Activated CD4-positive, CD25-positive, alpha-beta regulatory T cell (primary cell): ENCODE measurements at places on chromosomes 16 and 17.
A peak's percentile ranks its signal among the peaks of the same experiment; 100 is the strongest.

DNA sequence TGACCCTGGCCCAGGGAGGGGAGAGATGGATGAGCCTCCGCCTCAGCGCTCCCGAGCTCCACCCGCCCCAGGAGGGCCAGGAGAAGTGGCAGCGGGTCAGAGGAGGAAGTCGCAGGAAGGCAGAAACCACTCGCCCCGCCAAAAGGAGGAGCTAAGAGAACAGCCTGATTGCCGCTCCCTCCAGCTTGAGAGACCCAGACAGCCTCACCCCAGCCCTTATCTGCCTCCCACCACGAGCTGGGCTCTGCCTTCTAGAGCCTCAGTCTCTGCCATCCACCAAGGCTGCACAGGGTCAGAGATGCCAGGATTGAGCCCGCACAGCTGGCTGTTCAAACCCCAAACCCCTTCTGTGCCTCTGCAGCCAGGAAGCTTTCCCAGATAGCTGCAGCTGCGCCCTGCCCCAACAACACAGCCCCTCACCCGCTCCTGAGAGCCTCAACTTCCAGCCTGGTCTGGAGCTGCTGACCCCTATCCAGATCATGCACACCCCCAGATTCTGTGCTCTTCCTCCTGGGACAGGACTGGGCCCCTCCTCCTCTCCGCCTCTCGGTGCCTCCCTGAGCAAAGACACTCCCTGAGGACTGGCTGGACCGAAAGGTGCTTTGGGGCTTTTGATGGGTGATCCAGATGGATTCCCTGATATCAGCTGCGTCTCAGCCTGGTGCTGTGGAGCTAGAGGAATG is 1.0 kb upstream of the ATP2A3 start:
- DNase-seq, result peak; percentile 35

GRCh38 chr17:48307814-48308411 is 122.1 kb downstream of the SKAP1 start:
- no peak for DNase-seq

DNA sequence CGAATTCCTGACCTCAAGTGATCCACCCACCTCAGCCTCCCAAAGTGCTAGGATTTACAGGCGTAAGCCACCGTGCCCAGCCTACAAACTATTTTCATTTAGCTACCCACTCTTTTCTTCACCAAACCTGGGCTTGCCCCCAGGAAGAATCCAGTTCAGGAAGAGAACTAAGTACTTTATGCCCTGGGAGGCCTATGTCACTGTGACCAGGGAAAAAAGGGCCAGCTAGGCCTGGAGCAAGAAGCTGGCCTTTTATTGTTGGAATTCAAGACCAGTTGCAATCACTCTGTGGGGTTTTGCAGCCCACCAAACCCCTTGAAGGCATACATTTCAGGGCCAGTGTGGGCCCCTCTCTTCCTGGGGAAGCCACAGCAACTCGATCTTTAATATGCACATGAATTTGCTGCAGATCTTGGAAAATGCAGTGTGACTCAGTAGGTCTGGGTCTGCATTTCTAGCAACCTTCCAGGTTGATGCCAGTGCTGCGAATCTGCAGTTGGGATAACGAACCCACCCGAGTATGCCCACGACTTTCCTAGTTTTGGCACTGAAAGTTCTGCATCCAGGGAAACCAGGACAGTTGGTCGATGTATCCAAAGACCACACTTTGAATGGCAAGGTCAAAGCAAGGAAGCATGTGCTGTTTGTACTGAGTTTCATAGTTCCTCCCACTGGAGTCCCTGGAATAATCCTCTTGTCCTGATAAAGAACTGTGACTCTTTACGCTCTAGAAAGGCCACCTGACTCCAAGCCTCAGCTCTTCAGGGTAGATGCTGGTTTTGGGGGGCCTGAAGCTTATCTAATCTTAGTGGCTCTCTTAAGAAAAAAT is 7.2 kb upstream of the MRPS23 start:
- no peak for DNase-seq

DNA sequence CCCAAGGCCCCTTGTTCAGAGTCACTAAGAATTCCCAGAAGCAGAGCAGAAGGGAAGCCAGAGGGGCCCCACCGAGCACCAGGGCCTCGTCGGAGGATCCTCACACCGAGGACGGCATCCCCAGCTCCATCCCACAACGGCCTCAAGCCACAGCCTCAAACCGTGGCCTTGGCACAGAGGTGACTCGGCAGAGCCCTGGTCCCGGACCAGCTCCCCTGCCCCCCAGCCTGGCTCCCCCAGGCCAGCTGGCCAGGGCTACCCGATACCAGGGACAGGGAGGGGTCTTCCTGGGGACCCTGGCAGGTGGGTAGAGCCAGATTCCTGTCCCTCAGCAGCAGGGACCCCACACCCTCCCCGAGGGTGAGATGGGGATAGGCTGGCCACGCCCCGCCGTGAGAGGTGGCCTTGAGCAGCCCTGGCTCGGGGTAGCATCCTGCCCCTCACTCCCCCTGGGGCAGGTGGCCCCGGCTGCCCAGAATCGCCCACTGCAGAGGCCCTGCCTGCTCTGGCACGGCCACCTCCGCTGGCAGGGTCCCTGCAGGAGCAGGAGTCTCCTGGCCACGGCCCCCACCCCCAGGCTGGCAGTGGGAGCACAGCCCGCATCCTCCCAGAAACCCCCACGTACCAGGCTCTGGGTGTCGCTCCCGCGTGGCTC is 5.6 kb upstream of the PVALEF start:
- no peak for DNase-seq

DNA sequence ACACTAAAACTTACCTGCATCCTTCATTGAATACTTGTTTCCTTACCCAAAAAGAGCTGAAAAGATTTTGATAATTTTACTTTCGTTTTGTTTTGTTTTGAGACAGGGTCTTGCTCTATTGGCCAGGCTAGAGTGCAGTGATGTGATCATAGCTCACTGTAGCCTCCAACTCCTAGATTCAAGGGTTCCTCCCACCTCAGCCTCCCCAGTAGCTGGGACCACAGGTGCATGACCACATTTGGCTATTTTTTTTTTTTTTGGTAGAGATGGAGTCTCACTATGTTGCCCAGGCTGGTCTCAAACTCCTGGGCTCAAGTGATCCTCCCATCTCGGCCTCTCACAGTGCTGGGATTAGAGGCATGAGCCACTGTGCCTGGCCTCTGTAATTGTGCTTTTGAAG is 10.0 kb upstream of the TCAP start:
- no peak for DNase-seq

GRCh38 chr17:82090549-82091263 is 7.3 kb downstream of the FASN start:
- DNase-seq, result no peak

GRCh38 chr17:58356231-58356630 is 4.2 kb upstream of the SUPT4H1 start:
- DNase-seq, result no peak

- no peak for DNase-seq
These were observed 78.8 kb upstream of the GRIN2A start for GRCh38 chr16:10261077-10261476.

- no peak for DNase-seq
These were observed 549 bp downstream of the SLC26A11 start for GRCh38 chr17:80220736-80221215.

DNA sequence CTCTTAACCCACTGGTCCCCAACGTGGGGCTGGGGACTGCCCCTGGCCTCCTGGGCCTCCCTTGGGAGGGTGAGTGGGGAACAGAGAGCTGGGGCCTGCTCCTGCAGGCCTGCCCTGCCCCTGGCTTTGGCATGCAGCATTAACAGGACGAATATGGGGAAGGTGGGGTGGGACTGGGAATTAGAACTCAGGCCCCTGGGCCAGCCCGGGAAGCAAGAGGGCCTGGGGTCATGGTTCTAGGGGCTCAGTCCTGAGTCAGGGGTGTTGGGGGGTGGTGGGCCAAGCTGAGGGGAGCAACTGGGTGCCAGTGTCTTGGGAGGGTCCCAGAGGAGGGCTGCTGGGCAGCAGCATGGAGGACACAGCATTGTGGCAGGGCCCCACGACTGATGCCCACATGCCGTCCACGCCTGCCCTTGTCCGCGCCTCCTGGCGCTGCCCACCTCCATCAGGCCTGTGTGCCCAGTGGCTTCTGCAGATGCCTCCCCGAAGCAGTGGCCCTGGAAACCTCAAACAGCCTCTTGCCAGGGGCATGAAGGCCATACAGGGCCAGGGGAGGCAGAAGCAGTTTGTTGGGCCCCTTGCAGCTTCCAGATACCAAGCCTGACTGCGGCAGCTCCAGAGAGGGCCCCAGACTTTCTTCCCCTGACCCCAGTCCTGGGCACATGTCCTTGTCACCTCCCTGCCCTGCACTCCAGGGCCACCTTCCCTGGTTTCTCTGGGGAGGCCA is 4.8 kb downstream of the MAP2K3 start:
- no peak for DNase-seq

DNA sequence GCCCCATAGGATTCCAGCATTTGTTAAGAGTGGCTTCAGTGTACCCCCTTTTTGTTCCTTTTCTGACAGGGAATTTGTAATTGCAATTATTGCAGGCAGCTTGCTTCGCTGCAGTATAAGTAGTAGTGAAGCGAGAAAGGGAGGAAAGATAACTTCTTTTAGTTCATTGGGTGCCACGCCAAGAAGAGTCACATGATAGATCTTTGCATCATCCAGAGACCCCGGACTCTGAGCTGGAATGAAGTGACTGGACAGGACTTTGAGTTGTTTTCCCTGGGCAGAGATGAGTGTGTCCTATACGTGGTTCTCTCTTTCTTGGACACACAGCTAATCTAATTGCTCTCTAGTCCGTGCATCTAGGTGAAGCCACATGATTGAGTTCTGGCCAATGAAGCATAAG is 44.8 kb upstream of the PMFBP1 start:
- DNase-seq, result no peak

DNA sequence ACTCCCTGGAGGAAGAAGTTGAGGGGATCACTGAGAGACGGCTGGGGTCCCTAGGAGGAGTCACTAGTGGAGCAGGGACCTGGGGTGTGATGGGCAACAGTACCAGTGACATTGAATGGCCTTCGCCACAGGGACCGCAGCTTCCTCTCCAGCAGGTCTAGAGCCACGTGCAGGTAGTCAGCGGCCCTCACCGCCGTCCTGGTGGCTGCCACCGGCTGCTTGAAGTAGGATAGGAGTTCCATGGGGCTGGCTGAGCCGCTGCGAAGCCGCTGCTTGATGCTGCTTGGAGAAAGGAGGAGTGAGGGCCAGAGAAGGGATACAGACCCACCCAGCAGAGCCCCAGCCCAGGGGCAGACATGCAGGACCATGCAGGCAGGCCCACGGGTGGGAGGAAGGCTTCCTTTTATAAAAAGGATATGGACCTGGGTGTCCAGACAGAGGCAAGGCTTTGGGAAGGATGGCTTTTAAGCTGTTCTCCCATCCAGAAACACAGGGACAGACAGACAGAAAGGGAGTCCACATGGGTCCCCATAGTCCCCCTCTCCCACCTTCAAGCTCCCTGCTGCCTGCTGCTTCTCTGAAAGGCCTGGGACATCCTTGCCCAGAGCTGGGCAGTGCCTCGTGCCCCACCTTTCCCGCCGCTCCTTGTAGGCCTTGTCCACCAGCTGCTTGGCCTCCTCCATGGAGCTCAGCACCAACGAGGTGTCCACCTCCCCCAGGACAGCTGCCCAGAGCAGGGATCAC is 827 bp downstream of the MPO start:
- DNase-seq, result no peak

DNA sequence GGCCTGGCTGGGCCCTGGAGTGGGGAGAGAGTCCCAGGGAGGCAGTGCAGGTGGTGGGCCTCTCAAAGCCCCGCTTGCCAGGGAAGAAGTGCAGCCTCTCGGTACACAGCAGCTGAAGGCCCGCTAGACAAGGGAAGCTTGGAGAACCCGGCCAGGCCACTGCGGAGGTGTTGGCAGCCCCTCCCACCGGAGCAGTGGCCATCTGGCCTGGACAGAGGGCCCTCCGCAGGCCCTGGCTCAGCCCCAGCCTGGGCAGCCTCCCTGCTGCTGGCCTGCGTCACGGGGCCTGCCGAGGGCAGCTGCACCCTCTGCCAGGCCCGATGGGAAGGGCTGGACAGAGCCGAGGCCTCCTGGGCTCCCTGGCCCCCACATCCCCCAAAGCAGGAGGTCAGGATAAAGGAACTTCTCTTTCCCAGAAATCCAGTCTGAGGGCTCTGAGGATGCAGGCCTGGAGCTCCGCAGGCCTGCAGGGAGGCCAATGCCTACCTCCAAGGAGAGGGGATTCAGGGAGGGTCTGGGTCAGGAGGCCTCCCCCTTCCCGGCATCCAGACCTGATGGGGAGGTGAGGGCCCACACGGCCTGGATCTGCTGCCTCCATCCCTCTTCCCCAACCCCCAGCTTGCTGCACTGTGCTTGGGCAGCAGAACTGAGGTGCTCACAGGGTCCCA is 4.3 kb downstream of the SPPL2C start:
- DNase-seq, result no peak

DNA sequence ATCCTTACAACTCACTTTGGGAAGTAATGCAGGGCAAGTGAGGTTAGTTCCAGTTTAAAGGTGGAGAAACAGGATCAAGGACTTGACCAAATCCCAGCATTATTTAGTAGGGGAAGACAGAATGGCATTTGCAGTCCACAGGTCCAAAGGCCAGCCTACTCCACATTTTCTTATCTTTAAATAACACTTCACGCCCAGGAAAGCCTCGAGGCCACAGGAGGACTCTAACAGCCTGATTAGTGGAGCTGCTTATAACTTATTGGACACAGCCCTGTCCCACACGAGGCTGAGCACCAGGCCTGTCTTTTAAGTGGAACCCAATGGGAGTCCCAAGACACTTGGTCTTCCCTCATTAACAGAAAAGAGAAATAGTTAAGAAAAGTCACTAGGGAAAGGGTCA is 12.1 kb upstream of the HYDIN start:
- no peak for DNase-seq

- DNase-seq, result no peak
These were observed 537 bp downstream of the PALB2 start for GRCh38 chr16:23640615-23640930.

- DNase-seq, result no peak
These were observed 461.5 kb downstream of the WWOX start for GRCh38 chr16:78560997-78561396.

- peak; percentile 41 for DNase-seq
These were observed 737 bp downstream of the DHRS13 start for GRCh38 chr17:28901866-28902818.

GRCh38 chr17:13127921-13128602 is 110.2 kb upstream of the ELAC2 start:
- no peak for DNase-seq

DNA sequence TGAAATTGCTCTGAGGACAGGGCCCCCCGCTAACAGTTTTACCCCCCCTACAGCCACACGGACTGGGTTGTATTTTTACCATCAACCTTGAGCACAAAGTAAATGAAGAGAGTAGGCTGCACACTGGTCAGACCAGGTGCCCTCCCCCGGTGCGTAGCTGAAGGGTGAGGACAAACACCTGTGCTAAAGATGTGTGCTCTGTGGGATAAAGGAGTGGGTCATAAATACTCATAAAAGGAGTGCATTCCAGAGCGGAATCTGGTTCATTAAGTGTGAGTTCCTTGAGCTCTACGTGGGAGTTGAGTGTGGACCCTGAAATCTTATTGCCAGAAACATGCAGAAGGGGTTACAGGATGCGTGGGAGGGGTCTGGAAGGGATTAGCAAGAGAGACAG is 217.0 kb downstream of the CCDC182 start:
- DNase-seq, result no peak
